ENCODE measurements at places on chromosomes 1 and 21. TPM values are rescaled to one million over a fixed set of nuclear protein-coding genes. Genes with fewer than 3 reads are reported as not detected.

RPTN gene
- total RNA-seq, result not detected

NECAP2 gene
- total RNA-seq, result 43.9 TPM

LCA5L gene
- total RNA-seq, result 0.84 TPM

GNAT2 gene
- total RNA-seq, result 0.13 TPM

TFF1 gene
- total RNA-seq, result not detected

BNIPL gene
- 0.53 TPM for total RNA-seq

C1QB gene
- total RNA-seq, result 18.5 TPM

PDE4DIP gene
- total RNA-seq, result 618 TPM

ARMH1 gene
- 1.6 TPM for total RNA-seq

KRTAP7-1 gene
- total RNA-seq, result not detected

All from muscle of leg (tissue), 16 donors.